Mucosa of descending colon (tissue), 3 donors: ENCODE measurements at places on chromosomes 3 and 15. TPM values are rescaled to one million over a fixed set of nuclear protein-coding genes. Genes with fewer than 3 reads are reported as not detected.

DNA sequence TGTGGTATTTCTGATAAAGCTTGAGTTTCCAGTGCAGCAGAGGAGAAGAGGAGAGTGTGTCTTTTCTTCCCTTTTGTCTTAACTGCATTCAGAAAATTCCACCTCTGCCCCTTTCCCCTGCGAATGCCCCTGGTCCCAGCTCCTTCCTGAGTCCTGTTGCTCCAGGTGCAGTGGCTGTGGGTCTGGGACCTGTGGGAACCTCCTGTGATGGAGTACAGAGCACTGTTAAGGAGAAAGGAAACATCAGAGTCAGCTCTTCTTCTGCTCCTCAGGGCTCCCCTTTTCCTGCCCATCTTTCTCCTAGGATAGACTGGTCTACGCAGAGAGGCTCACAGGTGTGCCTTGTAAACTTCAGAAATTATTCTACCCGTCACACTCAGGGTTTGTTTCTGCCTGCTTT lies 165.8 kb upstream of the ROPN1 start:
- DNase-seq, result no peak

DNA sequence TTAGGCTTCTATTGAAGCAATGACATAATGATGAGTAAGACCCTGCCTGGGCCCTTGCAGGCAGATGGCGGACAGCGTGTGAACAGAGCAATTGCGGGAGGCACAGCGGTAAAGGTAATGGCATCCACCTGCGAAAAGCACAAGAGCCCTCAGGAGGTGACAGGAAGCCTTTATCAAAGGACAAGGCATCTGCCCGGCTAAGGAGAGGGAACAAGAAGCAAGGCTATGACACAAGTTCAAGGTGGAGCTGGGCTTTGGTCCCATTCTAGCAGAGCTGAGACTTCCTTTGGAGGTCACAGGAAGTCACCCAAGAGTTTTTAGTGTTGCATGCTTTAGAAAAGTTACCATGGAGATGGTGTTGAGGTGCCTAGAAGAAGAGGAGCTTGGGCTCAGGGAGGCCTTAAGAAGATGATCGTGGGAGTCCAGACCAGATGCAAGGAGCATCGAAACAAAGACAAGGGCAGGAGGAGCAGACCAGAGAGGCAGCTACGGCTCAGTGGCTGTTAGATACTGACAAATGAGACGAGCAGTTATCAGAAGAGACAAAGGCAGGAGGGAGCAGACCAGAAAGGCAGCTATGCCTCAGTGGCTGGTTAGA lies 34.5 kb downstream of the OSBPL10 start:
- DNase-seq, result no peak

- no peak for DNase-seq
Observed at GRCh38 chr3:45958321-45958791, 15.1 kb downstream of the CXCR6 start.

DNA sequence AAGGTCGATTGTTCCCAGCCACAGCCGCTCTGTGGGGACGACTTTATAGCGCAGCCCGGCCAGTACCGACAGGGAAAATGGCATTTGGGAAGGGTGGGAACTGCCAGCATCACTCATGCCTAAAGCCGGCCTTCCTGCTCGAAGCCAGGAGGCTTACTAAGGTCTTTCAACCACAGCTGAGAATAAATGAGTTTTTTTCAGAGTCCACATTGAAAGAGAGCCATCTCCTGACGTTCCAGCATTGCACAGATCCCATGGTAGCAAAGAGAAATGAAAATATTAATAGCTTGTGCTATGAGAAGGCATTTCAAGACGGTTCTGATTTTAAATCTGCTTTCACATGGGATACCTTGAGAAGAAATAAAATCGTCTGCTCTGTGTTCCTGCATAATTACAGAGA lies 230.2 kb upstream of the IGF1R start:
- DNase-seq, result no peak

GRCh38 chr3:152623286-152623911 lies 211.5 kb upstream of the P2RY1 start:
- DNase-seq, result no peak

DNA sequence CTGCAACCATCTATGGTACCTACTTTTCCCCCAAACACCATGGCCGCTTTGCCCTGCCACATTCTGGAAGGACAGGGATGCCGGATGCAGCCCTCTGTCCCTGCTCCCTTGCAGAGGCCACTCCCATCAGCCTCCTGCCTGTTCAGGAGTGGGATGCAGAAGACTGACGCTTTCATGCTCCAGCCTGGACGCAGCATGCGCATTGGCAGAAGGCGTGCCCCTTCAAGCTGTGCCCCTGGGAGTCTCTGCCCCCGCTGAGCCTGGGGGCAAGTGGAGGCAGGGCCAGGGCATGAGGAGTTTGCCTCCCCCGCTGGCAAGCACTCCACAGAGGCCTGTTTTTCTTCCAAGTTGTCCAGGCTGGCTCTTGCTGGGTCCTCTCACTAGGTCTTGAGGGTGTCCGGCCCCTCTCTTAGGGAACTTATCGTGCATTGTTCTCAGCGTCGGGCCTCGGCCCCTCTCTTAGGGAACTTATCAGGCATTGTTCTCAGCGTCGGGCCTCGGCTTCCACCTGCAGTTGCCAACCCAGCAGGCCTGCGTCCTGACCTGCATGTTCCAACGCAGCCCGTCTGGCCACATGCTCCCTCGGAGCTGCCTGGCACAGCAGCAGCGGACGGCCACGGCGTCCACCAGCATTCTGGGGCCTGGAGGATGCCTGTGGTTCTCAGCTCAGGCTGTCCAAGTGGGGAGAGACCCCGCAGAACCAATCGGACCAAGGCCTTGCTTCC lies 14.6 kb upstream of the SNRPA1 start:
- DNase-seq, result no peak

GRCh38 chr3:187935623-187936156 lies 190.4 kb upstream of the BCL6 start:
- DNase-seq, result no peak

- DNase-seq, result no peak
Observed at GRCh38 chr3:190825386-190826016, 37.0 kb downstream of the GMNC start.

DNA sequence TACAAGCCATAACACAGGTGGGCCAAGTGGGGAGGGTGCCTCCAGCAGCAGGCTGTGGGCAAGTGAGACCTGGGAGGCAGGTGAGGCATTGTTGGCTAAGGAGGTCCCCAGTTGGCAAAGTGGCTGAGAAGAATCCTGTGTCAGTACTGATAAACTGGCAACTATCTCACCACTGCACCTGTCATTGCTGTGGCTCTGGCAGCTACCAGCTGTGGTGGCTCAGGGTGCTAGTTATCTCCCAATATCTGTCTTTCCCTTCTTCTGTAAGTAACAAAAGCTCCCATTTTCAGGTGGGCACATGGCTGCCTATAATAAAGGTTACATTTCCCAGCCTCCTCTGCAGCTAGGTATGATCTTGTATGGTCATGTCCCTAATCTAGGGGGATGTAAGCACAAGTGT lies 80.6 kb upstream of the RNF7 start:
- no peak for DNase-seq

DNA sequence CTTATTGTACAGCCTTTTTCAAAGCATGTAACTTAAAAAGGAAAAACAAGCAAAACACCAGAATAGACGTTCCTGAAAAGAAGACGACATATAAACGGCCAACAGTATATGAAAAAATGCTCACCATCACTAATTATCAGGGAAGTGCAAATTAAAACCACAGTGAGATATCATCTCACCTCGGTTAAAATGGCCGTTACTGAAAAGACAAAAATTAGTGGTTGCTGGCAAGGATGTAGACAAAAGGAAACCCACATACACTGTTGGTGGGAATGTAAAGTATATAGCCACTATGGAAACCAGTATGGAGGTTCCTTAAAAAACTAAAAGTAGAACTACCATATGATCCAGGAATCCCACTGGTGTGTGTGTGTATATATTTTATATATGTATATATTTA lies 64.5 kb upstream of the MLF1 start:
- DNase-seq, result no peak

DNA sequence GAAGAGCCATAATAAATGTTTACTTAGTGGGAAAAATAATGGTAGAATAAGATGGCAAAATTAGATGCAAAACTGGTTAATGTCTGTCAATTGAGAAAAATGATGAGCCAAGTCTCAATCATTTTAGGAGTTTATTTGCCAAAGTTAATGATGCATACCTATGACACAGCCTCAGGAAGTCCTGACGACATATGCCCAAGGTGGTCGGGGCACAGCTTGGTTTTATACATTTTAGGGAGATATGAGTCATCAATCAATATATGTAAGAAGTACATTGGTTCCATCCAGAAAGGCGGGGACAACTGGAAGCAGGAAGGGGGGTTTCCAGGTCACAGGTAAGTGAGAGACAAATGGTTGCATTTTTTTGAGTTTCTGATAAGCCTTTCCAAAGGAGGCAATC lies 31.5 kb downstream of the CLEC3B start:
- DNase-seq, result no peak

DNA sequence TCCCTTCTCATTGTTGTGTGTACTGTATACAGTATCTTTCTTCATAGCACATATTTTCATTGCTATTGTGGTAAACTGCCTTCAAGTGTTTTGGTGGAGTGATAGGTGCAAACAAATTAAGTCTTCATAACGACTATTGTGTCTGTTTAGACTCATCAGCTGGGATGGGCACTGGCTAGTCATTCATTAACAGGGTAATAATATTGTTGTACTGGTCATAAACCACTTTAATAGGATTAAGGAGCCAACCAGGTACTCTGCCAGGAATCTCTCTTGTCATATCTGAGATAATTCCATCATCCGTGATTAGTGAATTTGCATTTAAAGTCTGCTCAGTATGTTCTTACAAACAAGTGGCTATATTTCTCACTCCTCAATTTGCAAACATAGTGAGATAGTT lies 10.2 kb upstream of the TMEM45A start:
- no peak for DNase-seq

- DNase-seq, result no peak
Observed at GRCh38 chr15:39869858-39870515, 50.1 kb downstream of the GPR176 start.

DNA sequence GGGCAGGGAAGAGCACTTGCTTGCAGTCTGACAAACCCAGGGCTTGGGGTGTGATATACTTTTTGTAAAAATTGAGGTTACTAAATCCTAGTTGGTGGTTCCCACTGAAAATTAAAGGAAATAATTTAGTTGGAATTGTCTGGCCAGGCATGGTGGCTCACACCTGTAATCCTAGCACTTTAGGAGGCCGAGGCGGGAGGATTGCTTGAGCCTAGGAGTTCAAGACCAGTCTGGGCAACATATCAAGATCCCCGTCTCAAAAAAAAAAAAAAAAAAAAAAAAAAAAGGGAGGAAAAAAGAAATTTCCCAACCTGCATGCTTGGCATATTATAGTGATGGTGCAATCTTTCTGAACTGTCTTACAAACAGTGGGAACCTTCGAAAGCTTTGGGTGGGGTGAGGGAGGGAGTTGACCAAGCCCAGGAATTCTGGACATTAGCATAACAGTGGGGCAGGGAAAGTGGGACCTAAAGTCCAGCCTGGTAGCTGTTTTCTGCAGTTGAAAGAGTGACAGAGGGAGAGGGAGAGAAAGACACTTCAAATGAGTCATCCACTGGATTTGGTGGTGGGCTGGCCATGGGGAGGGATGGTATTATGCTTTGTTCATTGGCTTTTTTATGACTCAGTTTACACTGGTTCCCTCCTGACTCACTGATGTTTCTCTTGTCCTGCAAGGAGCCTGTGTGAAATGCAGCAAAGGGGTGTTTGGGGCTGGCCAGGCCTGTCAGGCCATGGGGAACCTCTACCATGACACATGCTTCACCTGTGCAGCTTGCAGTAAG lies 41.1 kb downstream of the LIMD1 start:
- DNase-seq, result no peak

GRCh38 chr3:139979991-139980390 lies 45.0 kb downstream of the CLSTN2 start:
- no peak for DNase-seq

- no peak for DNase-seq
Observed at GRCh38 chr15:64993290-64993689, 3.6 kb upstream of the SPG21 start.

- DNase-seq, result no peak
Observed at GRCh38 chr3:114627770-114628169, 333.9 kb downstream of the TIGIT start.

- no peak for DNase-seq
Observed at GRCh38 chr3:127780536-127781400, 41.5 kb downstream of the MGLL start.

DNA sequence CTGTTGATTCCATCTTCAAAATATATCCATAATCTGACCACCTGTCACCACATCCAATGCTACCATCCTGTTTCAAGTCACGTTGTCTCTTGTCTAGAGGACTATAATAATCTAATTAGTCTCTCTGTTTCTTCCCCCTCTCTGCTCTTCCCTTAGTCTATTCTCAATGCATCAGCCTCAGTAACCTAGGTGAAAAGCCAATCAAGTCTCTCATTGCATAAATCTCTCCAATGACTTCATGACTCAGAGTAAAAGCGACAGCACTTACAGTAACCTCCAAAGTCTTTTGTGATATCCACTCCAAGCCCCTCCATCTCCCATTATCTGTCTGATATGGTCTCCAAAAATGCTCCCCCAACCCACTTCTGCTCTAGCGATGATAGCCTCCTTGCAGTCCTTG lies 7.2 kb downstream of the UBA3 start:
- DNase-seq, result no peak

GRCh38 chr15:81190922-81191507 lies 5.7 kb upstream of the IL16 start:
- no peak for DNase-seq

GRCh38 chr15:36499412-36500389 lies 79.7 kb upstream of the CDIN1 start:
- DNase-seq, result no peak

DNA sequence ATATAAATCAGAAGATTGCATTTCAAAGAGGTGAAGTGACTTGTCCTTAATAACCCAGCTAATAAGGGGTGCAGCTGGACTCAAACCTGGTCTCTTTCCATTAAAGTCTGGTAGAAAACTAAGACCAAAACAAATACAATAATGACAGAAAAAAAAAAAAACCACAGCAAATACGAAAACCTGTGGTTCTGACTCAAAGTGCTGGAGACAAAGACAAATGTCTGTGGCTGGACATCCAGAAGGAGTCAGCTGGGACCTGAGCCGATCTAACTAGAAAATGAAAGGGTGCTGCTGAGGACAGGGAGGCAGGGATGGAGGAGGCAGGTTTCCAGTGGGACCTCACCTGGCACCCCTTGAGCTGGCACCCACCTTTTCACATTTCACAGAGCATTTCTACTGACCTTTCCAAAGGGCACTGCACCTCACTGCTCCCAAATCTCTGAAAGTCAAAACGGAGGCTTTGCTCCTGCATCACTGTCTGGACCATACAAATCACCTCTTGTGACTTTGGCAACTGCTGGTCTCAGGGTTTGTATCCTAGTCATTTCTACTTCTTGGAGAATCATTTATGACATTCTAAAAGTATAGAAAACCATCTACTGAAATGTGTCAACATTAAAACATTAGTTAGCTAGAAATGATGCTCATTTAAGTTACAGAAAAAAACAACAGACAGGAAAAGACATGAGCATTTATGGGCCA lies 61.7 kb downstream of the CCNL1 start:
- no peak for DNase-seq

VEPH1 gene
- 4.8 TPM for total RNA-seq

RRP9 gene
- total RNA-seq, result 15.3 TPM

ULK4 gene
- 9.5 TPM for total RNA-seq

TSPAN3 gene
- total RNA-seq, result 419 TPM

CKMT1A gene
- total RNA-seq, result 87.0 TPM

SI gene
- total RNA-seq, result 58.6 TPM

USP19 gene
- total RNA-seq, result 84.7 TPM

SOX14 gene
- total RNA-seq, result not detected

TUBGCP4 gene
- total RNA-seq, result 22.7 TPM

WWTR1 gene
- total RNA-seq, result 11.6 TPM

ANKRD63 gene
- total RNA-seq, result 0.25 TPM

CELSR3 gene
- 2.3 TPM for total RNA-seq

TRH gene
- not detected for total RNA-seq
